ENCODE measurements at places on chromosomes 16 and 17. TPM values are rescaled to one million over a fixed set of nuclear protein-coding genes. Genes with fewer than 3 reads are reported as not detected.

DNA sequence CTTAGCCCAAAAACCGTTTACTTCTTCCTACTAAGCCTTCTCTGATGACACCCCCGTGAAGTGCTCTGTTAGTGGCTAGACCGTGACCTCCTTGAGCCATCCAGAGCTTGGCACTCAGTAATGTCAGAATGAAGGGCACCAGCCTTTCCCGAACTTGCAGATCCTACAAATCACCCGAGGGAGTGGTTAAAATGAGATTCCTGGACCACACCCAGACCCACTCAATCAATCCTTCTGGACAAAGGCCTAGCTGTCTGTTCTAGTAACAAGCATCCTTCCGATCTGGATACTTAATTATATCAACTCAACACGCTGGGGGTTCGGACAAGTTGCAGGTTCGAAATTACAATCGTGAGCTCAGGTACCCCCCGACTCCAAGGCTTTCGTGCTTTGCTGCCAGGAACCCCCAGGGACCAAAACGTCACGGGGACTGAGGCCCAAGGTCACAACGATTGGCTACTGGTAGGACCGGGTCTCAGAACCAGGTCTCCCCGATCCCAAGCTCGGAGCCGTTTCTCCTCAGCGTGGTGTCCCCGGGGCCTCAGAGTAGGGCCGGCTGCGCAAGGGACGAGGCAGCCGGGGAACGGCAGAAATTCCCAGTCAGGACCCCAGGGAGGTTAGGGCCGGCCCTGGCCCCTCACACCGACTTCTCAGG, 527 bp downstream of the CIAPIN1 start:
- DNase-seq = peak; percentile 17

GRCh38 chr16:83549316-83550182, 258.2 kb upstream of the HSBP1 start:
- no peak for DNase-seq

DNA sequence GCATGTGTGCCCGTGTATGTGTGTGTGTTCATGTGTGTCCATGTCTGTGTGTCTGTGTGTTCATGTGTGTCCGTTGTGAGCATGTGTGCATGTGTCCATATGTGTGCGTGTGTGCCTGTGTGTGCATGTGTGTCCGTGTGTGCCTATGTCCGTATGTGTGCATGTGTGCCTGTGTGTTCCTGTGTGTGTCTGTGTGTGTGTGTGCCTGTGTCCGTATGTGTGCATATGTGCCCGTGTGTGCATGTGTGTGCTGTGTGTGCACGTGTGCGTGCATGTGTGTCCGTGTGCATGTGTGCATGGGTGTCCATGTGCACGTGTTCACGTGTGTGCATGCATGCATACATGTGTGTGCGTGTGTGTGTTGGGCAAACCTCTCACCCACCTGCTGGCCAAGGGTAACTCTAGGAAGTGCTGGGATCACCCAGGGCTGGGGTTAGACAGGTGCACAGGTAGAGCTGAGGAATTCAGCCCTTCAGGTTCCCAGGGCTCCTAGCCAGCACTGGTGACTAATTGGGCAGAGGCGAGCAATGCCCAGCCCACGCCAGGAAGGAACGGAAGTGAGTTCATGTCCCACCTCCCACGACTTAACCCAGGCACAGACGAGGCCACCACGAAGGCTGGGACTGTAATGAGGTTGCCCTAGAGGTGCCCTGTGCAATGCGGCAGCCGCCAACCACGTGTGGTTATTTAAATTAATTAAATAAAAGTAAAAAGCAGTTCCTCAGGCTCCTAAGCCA, 8.2 kb upstream of the CSNK1D start:
- DNase-seq = no peak

ARMC5 gene
- total RNA-seq = 8.6 TPM

DNA sequence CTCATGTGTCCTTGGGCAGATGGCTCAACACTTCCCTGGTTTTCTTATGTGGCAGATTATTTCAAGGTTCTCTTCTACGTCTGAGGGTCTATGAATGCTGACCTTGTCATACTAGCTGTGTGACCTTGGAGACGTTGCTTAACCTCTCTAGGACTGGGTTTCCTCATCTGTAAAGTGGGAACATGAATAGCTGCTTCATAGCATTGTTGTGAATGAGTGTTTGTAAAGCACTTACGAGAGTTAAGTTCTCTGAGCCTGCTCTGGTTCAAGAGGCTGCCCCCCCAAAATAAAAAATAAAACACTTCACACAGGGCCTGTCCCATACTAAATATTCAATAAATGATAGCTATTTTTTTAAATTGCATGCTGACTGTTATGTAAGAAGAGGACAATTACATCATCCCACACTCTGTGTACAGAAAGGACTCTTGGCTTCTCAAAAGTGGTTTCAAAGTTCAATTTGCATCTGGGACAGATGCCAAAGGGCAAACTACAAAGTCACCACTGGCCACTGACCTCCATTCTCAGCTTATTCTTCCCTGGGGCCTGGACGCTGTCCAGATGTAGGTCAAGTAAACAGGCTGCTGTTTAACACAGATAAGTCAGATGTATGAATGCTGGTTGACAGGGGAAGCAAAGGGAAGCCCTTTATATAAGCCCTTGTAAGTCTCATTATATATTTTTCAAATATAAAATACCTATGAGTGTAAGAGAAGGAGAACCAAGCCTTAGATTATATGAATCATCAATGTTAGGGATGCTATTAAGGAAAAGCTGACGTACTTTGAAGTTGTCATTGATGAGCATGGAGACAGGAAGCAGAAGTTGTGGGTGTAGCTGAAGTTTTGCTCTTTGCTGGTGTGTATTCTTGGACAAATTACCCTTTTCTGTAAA, 15.4 kb upstream of the NDEL1 start:
- DNase-seq = peak; percentile 79

DNA sequence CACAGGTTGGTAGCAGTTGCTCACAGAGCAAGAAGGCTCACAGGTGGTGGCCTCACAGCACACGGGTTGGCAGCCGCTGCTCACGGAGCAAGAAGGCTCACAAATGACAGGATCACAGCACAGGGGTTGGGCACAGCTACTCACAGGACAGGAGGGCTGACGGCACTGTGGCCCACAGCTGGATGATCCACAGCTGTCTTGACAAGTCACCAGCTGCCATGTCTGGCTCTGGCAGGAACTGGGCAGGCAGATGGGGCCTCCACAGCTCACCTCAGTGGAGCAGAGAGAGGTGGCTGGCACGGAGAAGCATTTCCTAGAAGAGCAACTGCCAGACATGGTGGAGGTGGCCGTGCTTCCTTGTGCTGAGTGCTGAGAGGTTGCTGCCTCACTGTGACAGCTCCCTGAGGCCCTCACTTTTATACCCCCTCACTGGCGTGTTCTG, at the start of gene KRTAP16-1:
Gene KRTAP16-1 (minus strand): TSS at position 392 of the 442 bp plus-strand sequence. CDS start 56 bp downstream, at position 336.
- no peak for DNase-seq

CA10 gene
- not detected for total RNA-seq

HSPB9 gene
- total RNA-seq = not detected

PIMREG gene
- total RNA-seq = 18.1 TPM

DNA sequence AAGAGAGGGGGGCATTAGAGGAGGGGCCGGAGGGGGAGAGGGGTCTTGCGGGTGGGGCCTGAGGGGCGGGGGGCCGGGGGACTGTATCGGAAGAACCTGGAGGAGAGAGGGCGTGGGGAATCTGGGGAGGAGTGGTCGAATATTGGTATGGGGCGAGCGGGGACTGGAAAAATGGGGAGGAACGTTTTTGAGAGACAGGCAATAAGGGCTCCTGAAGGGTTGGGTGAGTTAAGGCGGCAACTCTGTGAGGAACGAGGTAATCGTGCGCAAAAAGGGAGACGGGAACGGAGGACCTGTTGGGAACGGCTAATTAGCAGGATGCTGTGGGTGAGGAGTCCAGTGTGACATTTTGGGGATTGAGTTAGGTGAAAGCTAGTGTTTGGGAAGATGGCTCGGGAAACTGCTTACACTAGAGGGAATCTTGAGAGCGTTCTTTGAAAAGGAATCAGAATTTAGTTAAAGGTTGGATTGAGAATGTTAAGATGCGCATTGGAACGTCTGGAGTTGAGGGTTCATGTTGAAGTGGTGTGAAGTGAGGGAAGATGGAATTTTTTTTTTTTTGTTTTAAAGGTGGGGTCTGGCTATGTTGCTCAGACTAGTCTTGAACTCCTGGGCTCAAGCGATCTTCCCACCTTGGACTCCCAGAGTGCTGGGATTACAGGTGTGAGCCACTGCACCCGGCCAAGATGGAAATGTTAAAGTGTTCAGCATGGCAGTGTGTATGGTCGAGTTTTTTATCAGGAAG, 662 bp downstream of the WIPF2 start:
- peak; percentile 64 for DNase-seq

- no peak for DNase-seq
Measured at GRCh38 chr17:17763136-17763535, 73.7 kb downstream of the SREBF1 start.

- DNase-seq = no peak
Measured at GRCh38 chr17:69869667-69870066, 205.4 kb upstream of the KCNJ16 start.

DNA sequence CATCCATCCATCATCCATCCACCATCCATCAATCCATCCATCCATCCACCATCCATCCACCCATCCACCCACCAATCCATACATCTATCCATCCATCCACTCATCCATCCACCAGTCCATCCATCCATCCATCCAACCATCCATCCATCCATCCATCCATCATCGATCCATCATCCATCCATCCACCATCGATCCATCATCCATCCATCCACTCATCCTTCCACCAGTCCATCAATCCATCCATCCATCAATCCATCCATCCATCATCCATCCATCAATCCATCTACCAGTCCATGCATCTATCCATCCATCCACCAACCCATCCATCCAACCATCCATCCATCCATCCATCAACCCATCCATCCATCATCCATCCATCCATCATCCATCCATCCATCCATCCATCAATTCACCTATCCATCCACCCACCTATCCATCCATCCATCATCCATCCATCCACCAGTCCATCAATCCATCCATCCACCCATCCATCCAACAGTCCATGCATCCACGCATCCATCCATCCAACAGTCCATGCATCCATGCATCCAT, 39.3 kb upstream of the SSTR5 start:
- DNase-seq = no peak

SRCIN1 gene
- total RNA-seq = not detected

DNA sequence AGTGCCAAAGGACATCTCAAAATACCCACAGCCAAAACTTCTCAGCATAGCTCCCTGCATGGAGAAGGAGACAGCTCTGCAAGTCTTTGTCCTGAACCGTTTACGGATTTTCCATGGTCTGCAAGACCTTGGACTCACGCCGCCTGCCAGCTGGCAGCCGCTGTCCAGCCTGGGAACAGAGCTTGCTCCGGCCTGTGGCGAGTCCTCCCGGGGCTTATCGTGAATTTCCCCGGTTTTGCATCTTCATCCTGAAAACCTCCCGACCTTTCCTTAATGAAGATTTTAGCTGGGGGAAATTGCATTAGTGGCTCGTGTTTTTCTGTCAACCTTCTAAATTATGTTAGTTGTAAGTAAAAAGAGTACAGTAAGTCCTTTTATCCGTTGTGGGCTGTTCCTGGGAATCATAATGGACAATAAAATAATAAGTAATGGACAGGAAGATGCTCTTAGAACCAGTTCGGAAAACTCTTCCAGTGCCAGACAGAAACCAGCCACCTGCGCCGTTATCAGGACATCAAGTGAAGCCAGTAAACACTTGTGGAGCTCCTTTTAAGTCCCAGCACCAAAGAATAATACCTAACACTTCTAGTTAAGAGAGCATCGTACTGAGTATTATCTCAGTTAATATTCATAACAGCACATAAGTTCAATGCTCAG, 112.4 kb upstream of the NOL11 start:
- DNase-seq = peak; percentile 21

DNA sequence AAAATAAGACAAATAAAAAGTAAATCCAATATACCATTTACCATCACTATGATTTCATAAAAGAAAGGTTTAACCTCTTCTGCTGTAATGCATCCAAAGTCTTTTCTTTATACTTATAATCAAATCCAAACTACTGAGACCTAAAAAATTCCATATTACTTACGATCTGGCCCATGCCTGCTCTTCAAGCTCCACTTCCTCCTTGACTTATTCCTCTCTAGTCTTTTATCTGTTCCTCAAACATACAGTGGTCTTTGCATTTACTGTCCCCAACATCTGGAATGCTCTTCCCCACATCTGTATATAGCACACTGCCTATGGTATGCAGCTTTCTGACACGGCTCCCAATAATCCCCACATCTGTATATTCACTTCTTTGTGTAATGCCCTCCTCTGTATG, 33.8 kb downstream of the PCTP start:
- DNase-seq = no peak

GRCh38 chr16:30521476-30521872, 4.9 kb downstream of the ZNF768 start:
- no peak for DNase-seq

GRCh38 chr16:88634141-88634993, 4.0 kb upstream of the IL17C start:
- DNase-seq = peak; percentile 65

DNA sequence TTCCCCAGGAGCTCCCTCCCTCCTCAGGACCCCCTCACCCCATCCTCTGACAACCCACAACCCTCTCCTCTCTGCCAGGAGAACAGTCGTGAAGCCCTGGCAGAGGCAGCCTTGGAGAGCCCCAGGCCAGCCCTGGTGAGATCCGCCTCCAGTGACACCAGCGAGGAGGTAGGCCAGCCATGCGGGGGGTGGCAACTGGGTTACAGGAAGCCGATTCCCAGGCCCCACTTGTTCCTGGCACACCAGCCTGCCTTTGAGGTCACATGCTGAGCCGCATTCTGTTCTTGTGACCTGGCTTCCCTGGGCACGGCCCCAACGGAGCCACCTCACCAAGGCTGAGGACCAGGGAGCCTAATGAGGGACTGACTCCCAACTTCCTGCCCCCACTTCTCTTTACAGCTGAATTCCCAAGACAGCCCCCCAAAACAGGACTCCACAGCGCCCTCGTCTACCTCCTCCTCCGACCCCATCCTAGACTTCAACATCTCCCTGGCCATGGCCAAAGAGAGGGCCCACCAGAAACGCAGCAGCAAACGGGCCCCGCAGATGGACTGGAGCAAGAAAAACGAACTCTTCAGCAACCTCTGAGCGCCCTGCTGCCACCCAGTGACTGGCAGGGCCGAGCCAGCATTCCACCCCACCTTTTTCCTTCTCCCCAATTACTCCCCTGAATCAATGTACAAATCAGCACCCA, 7.9 kb downstream of the NAT9 start:
- DNase-seq = no peak

- peak; percentile 41 for DNase-seq
Measured at GRCh38 chr17:9672266-9672665, 26.9 kb downstream of the USP43 start.

DNA sequence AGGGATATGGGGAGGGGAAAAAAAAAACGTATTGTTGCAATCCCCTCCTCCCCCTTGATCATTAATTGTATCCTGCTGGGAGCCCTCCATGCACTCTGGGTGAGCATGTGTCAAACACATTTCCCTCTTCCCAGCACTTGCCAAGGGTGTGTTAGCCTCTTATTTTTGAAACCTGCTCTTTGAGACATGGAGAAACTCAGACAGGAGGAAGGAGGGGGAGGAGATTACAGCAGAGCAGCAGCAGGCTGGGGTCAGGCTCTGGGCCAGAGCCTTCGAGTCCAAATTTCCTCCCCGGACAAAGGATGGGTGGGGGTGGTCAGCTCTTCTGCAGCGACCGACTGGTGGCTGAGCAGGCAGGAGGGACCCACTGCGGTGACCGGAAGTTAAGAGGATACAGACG, 64.7 kb downstream of the SOX9 start:
- no peak for DNase-seq

COA3 gene
- total RNA-seq = 66.4 TPM

GRCh38 chr17:10127819-10128425, 70.5 kb downstream of the GAS7 start:
- DNase-seq = peak; percentile 98

GRCh38 chr17:80260791-80261158, at the start of gene RNF213:
Gene RNF213 (plus strand): TSS chr17:80260852. CDS start chr17:80263682, 2,830 bp downstream.
- DNase-seq = peak; percentile 37

- DNase-seq = no peak
Measured at GRCh38 chr17:27808628-27809027, 8.3 kb upstream of the NOS2 start.
